ENCODE measurements at places on chromosomes 1 and 21. TPM values are rescaled to one million over a fixed set of nuclear protein-coding genes. Genes with fewer than 3 reads are reported as not detected.

DNA sequence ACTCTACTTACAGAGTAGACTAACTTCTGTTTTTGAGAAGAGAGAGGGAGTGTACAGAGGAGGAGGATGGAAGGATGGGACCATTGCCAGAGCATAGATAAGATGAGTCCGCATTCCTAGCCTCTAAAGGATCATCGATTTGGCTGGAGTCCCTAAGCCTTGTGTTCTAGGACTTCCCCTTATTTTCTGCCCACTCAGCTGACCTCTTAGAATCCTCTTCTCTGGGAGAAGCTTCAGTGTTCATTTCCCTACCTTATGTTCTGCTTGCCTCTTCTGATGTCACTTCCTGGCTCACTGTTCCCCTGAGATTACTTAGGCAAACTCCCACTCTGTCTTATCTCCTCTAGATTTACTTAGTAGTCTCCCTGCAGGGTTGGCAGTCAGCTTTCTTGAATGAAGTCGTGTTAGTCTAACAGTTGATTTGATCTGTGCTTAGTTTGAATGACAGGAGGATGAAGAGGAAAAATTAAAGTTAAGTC, 156.7 kb downstream of the SYT2 start:
- peak; percentile 50 for DNase-seq

- no peak for DNase-seq
Observed at GRCh38 chr1:226946285-226946684, 6.2 kb downstream of the COQ8A start.

GRCh38 chr21:22374218-22374969, 1376.2 kb downstream of the NCAM2 start:
- DNase-seq: no peak

DNA sequence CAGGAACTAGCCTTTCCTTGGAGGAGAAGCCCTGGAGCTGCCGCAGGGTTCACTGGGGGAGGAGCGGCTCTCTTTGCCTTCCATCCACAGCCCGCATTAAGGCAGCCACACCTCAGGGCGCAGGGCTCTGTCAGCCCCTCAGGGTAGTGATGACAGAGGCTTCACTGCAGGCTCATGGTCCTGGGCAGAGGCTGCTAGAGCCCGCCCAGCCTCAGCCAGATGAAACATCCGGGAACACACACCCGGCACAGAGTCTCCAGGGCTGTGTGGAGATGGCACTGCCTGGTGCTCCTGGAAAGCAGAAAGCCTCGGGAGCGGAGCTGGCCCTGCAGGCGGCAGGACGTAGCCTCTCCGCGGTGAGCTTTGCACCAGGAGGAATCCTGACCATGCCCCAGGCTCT, 29.4 kb upstream of the PEX10 start:
- no peak for DNase-seq

Gene RIPK4
- 1.0 TPM for total RNA-seq

Data from GM23248 (cell line).